ENCODE measurements at places on chromosomes 11 and 22.

DNA sequence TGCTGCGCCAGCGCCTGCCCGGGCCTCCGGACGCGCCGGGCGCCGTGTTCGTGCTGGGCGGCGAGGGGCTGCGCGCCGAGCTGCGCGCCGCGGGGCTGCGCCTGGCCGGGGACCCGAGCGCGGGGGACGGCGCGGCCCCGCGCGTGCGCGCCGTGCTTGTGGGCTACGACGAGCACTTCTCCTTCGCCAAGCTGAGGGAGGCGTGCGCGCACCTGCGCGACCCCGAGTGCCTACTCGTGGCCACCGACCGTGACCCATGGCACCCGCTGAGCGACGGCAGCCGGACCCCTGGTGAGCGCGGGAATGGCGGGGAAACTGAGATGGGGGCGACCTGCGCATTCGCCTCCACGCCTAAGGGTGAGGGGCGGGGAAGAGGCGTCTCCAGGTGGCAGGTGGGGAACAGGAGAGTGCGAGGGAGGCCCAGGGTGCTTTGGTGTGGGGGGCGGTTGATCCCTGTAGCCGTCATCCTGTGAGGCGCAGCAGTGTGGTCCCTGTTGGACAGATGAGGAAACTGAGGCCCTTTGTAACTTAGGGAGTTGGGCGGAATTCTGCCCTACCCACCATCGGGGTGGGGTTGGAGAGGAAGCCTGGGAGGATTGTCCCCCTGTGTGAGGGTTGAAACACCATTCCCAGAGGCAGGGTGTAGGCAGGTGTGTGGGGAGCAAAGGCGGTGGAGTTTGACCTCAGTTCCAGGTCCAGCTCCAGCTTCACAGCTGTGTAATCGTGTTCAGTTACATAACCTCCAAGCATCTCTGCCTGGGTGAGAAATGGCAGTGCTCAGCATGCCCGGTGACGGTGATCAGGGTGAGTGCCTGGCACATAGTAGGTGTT, 758 bp downstream of the PDXP start:
- peak; percentile 52 for DNase-seq

DNA sequence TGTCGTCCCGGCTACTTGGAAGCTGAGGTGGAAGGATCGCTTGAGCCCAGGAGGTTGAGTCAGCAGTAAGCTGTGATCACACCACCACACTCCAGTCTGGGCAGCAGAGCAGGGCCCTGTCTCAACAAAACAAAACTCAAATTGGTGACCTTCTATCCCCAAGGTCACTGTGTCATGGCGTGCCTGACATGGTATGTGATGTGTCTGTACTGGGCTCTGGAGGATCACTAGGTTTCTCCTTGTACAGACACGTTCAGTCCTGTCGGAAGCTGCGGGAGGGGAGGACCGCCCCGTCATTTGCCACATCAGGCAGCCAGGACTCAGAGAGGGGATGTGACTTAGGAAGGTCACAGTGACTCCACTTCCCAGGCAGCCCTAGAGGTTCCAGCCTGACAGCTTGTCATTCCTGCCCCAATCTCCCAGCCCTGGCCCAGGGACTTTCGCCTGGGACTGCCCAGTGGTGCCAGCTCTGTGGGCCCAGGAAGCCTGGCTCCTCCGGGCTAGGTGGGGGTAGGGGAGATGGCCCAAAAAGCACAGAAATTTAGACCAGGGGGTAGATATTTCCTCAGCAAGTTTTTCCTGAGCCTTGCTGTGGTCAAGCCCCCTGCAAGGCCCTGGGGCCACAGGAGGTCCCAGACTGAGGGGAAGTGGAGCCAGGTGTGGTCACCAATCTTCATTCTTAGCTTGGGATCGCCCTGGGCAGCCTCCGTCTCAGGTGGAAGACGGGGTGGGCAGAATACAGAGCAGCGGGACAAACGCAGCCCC, 53.2 kb downstream of the TRIOBP start:
- DNase-seq: no peak

DNA sequence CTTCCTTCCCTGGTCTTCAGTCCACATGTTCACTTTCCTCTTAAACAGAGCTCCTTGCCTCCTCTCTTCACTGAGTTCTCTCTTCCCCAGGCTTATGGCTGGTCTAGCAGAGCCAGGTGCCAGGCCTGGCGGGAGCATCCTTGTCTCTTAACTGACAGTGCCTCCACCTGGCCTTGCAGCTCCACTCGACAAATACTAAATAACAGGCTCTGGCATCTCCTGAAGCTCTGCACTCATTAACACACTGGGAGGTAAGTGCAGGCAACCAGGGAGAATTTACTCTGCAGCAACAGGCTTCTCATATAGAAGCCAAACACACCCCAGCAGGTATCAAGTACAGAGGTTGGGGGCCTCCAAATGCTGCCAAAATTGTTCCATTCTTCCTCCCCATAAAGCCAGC, 438.1 kb downstream of the SOX6 start:
- DNase-seq: no peak

DNA sequence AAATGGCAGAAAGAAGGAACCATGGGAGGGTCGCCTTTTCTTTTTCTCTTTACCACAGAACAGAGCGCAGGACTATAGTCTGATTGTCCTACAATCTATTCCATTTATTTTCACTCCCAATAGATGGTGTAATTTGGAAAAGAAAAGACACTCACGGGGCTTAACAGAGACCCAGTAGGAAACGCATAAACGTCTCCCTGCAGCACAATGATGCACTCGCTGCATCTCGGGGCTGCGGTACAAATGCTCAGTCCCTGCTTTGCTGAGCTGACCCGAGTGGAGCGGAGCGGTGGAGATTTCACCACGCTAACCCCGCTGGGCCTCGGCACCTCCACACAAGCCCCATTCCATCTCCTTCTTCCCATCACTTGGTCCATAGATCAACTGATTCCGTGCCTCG, 1.5 kb downstream of the FEZ1 start:
- DNase-seq: no peak

DNA sequence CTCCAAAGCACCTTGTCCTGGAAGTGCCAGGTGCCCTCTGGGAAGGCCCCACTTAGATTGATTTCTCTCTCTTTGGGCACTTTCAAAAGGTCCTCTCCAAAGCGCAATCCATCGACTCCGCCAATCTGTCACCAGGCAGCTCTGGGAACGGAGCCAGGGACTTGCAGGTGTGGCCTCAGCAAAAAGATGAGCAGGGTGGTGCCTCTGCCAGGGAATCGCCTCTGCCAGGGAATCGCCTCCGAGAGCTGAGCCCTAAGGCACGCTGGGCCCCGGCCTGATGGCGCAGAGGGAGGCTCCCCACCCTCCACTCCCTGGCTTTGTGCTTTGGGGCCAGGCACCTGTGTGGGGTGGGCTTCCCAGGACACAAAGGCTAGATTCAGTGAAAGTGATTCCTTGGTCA, 1391.3 kb downstream of the TBC1D22A start:
- DNase-seq: no peak

DNA sequence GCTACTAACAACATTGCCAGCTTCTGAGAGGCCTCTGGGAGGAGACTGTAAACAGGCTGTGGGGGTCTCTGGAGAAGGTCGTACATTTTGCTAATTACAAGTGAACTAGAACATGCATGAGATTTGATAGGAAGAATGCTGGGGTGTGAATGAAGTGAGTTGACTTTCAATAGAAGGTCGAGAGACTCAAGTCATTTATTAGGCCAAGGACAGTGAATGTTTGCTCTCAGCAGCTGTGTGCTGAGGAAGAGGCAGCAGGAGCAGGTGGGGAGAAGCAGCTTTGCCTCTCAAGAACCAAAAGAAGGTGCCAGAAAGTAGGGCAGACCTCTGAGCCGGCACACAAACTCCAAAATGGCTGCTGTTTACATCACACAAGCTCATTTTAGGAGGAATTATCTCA, 91.7 kb downstream of the PIWIL4 start:
- DNase-seq: no peak

- DNase-seq: peak; percentile 82
Measured at GRCh38 chr22:24803064-24803542, 2.9 kb upstream of the SGSM1 start.

DNA sequence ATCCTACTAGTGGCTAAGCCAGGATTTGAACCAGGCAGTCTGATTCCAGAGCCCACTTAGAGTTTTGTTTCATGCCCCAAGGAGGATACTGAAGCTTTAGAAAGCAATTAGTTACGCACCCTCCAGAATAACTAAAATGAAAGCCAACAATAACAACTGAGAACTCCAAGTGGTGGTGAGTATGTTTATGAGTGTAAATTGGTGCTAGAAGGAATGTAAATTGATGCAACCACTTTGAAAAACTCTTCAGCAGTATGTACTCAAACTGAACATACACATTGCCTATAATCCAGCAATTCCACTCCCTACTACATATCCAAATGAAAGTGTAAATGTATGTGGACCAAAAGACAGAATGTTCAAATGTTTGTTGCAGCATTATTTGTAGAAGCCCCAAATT, 6.7 kb upstream of the ARL14EP start:
- DNase-seq: no peak

DNA sequence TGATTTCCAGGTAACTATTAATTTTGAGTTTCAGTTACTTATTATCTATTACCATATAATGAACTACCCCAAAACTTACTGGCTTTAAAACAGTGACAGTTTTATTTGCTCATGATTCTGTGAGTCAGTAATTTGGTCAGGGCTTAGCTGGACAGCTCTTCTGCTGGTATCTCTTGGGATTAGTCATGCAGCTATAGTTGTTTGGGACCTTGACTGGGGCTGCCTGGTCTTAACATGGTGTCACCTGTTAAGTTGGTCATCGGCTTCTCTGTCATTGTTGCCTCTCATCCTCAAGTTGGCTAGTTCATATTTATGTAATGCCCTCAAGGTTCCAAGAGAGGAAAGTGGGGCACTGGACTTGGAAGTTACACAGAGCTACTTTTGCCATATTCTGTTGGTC, 177.5 kb downstream of the TMEM135 start:
- DNase-seq: no peak

DNA sequence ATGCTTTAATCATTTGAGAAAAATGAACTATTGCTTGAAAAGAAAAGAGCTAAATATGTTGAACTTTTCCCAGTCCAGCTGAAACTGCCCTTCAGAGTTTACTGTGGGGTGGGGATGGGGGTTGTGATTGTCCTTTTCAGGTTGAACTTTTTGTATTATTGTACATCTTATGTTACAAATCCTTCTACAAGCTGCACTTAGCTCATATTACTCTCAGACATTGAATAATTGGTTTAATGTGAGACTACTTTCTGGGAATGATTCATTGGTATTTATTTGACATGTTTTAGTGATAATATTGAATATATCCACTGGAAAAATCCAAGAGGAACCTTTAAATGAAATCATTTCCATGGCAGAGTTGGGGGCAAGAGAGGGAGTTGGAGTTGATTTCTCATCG, 84.9 kb downstream of the ATXN10 start:
- no peak for DNase-seq

- no peak for DNase-seq
Measured at GRCh38 chr11:79937676-79938334, 497.0 kb upstream of the TENM4 start.

- DNase-seq: no peak
Measured at GRCh38 chr11:34173050-34173449, 67.6 kb downstream of the NAT10 start.

- DNase-seq: no peak
Measured at GRCh38 chr22:32868946-32869345, 67.4 kb downstream of the TIMP3 start.

GRCh38 chr11:78429660-78430059, 12.0 kb upstream of the GAB2 start:
- DNase-seq: no peak

DNA sequence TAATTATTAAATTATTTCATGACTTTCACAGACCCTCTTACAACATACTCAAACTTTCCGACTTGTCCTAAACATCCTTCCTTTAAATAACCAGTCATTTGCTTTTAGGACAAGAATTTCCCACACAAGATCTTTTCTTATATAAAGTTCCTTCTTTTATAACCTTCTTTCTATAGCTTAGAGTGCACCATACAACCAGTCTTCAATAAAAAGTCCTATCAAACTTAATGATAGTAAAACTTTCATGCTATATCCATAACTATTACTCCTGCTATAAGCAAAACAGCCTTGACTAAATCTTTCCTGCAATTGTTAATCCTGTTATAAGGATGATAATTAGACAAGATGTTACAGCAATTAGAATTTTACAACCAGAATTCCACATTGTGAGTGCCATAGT, 47.4 kb downstream of the ZNF280B start:
- no peak for DNase-seq

- peak; percentile 85 for DNase-seq
Measured at GRCh38 chr11:135075740-135076139, 663.7 kb upstream of the B3GAT1 start.

DNA sequence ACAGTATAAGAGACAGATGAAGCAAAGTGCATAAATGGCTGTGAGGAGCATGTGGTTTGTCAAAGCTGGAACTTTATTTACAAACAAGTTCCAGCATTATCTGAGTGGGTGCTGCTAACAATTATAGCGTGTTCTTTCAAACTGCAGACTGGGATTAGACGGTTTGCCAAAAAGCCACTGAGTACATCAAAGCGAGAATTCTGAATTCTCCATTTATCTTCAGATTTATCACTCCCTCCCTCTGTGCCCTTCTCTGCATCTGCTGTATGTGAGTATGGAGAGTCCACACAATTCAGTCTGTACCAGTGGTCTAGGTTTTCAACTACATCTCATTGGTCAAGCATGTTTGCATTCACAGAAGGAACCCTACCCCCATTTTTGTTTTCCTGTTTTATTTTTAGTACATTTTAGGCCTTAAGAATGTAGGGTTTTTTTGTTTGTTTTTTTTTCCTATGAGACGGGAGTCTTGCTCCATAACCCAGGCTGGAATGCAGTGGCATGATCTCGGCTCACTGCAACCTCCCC, 18.1 kb upstream of the INCENP start:
- no peak for DNase-seq

- no peak for DNase-seq
Measured at GRCh38 chr11:65317025-65317786, 2.5 kb downstream of the CDC42EP2 start.

- DNase-seq: no peak
Measured at GRCh38 chr11:118339281-118339961, 3.1 kb downstream of the CD3D start.

DNA sequence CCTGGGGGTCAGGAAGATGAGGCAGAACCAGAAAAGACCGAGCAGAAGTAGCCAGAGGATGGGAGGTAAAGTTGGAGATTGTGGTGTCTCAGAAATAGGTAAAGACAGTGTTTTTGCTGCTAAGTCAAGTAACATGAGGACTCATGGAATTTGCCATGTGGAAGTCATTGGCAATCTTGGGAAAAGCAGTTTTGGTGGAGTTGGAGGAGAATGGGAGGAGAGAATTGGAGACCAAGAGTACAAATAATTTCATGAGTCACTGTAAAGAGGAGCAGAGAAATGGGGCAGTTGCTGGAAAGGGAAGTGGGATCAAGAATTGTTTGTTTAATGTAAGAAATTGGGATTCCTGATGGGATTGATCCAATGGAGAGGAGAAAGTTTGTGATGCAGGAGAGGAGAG, 111.7 kb downstream of the LRRC32 start:
- DNase-seq: no peak

DNA sequence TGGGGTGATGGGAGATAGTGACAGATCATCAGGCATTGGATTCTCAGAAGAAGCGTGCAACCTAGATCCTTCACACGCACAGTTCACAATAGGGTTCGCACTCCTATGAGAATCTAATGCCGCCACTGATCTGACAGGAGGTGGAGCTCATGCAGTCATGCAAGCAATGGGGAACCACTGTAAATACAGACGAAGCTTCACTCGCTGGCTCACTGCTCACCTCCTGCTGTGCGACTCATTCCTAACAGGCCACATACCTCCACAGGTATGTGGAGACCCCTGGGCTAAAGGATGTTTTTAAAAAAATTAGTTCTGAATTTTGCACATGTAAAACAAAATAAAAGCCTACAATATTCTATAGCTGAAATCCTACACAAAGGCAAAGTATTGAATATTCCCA, 20.5 kb upstream of the TEAD1 start:
- no peak for DNase-seq

- DNase-seq: no peak
Measured at GRCh38 chr22:41247703-41248102, 7.0 kb upstream of the CHADL start.

GRCh38 chr22:31651664-31652063, 10.4 kb downstream of the PISD start:
- DNase-seq: no peak

Measured in stimulated activated CD8-positive, alpha-beta memory T cell treated with anti-CD3 and anti-CD28 coated beads, Interleukin-4, amount 100 ng/mL, for 48 hours (primary cell).